Ovary (tissue), 10 donors: ENCODE measurements at places on chromosomes 7 and 10. TPM values are rescaled to one million over a fixed set of nuclear protein-coding genes. Genes with fewer than 3 reads are reported as not detected.

DNA sequence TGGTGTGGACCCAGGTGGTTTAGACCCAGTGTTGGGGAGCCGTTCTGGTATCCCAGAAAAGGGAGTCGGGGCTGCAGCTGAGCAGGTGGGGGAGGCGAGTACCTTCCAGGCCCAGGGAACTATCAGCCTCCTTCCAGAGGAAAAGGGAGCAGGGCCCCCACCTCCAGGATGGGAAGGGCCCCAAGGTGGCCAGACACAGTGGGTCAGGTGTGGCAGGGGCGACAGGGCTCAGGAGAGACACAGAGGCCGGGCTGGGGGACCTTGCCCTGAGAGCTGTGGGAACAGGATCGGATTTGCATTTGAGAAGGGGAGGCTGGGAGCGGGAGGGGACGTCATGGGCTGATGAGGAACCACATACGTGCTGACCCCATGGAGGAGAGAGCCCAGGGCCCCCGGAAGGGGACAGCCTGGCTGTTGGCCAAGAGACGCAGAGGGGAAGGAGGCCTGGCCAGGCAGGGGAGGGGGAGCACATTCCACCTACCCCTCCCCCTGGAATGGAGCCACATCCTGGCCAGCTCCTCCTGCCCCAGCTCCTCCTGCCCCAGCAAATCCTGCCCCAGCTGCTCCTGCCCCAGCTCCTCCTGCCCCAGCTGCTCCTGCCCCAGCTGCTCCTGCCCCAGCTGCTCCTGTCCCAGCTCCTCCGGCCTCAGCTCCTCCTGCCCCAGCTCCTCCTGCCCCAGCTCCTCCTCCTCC lies 9.7 kb upstream of the TTYH3 start:
- DNase-seq: no peak

DNA sequence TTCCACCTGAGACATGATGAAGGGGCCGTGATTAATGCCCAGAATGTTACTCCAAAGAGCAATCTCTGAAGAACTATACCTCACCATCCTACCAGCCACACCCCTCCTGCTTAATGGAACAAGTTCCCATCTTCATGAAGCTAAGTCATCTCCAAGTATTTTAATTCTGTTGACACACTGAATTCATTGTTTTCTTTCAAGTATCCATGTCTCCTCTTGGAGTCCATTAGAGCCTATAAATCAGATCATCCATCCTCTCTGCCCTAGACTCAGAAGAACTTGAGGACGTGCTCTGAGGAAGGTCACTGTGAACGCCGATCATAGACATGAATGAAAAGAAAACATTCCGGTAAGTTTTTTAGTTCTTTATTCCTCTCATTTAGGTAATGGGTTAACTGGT lies 126.8 kb downstream of the RSU1 start:
- no peak for DNase-seq

GRCh38 chr10:8640878-8641277 lies 586.4 kb downstream of the GATA3 start:
- no peak for DNase-seq

FAM237B gene
- not detected for polyA plus RNA-seq

GRCh38 chr10:54402576-54402975 lies 398.5 kb downstream of the PCDH15 start:
- DNase-seq: no peak

CDHR3 gene
- 1.8 TPM for polyA plus RNA-seq

MLXIPL gene
- polyA plus RNA-seq: 0.27 TPM

TUBB8 gene
- 3.6 TPM for polyA plus RNA-seq

SPDYE11 gene
- not detected for polyA plus RNA-seq

- DNase-seq: no peak
These were observed 1512.8 kb upstream of the LRRTM3 start for GRCh38 chr10:65413001-65413400.

KLF14 gene
- polyA plus RNA-seq: 0.10 TPM

DNA sequence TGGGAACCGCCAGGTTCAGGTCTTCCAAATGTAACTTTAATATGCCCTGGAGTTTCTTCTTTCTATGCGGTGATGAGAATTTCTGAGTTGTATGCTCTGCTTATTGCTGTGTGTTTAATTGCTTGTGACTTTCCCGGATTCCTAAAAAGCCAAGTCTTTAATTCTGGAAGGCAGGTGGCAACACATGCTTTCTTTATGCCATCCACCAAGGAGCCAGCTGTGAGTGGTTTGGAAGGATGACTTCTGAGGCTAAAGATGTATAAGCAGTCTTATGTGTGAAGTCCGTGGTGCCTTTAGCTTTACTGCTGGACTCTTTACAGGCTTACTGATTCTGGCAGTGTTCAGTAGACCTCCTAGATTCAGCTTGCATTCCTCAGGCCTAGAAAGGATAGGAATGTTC lies 3.1 kb downstream of the SDK1 start:
- DNase-seq: no peak

DNA sequence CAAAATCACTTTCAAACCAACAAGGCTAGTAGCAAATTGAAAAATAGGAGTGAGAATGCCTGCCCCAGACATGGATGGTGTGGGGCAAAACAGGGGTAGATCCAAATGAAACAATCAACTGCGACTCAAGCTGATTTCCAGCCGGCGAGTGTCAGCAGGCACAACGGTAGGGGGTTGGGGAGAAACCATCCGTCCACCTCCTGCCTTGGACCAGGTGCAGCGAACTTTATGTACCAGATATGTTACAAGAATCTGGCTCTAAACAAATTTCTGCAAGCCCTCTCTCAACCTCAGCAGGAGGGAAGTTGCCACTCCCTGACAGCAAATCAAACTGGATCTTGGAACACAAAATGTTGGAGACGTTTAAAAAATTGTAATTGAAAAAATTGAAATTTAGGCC lies 45.2 kb downstream of the PYROXD2 start:
- no peak for DNase-seq
